Activated naive CD8-positive, alpha-beta T cell treated with anti-CD3 and anti-CD28 coated beads for 36 hours (primary cell): ENCODE measurements at places on chromosomes 5 and 9.

- no peaks in the 10 kb centered on the region for H3K36me3 ChIP-seq
- no peak overlapping the region for H3K27ac ChIP-seq
- no peak overlapping the region for H3K4me3 ChIP-seq
- no peak for DNase-seq
- H3K27me3 ChIP-seq = no peaks in the 10 kb centered on the region
These were observed 805.3 kb downstream of the TLE1 start for GRCh38 chr9:80883826-80884579.

- no peaks in the 10 kb centered on the region for H3K36me3 ChIP-seq
- peaks cover 82% of the 10 kb centered on the region for H3K27me3 ChIP-seq
- H3K27ac ChIP-seq = no peak overlapping the region
- no peak for DNase-seq
- no peak overlapping the region for H3K4me3 ChIP-seq
These were observed 87.0 kb upstream of the CCL21 start for GRCh38 chr9:34796924-34797323.

GRCh38 chr9:132769906-132770769 lies 99.9 kb downstream of the GTF3C4 start:
- H3K27me3 ChIP-seq = no peaks in the 10 kb centered on the region
- H3K27ac ChIP-seq = peak overlapping the region; percentile 98
- peak; percentile 78 for DNase-seq
- peaks cover 22% of the 10 kb centered on the region for H3K36me3 ChIP-seq
- peak overlapping the region; percentile 98 for H3K4me3 ChIP-seq
- peaks cover 18% of the 10 kb centered on the region for H3K4me1 ChIP-seq

DNA sequence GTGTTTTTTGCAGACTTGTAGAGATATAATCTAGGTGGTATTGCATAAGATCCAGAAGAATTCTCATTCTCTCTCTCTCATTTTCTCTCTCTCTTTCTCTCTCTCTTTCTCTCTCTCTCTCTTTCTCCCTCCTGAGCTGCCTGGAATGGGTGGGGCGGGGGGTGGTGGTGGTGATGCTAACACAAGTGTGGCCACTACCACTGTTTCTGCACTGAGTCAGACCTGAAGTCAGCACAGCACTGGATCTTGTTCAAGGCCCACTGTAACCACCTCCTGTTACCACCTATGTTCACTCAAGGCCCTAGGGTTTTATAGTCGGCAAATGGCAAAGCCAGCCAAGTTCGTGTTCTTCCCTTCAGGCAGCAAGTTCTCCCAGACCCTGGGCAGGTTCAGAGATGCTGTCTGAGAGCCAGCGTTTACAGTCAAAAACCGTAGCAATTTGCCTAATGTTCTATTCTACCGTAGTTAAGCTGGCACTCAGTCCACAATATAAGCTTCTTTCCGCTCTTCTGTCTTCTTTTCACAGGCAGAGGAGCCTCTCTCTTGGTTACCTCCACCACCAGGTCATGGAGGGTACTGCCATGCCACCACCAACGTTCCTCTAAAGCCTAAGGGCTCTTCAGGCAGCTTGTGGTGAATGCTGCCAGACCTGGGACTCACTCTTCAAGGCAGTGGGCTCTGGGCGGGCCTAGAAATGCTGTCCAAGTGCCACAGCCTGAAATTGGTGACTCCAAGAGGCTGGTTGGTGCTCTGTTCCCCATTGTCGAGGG lies 235.7 kb upstream of the PRR16 start:
- DNase-seq = no peak
- H3K4me1 ChIP-seq = no peaks in the 10 kb centered on the region
- H3K27me3 ChIP-seq = no peaks in the 10 kb centered on the region

- H3K4me3 ChIP-seq = no peak overlapping the region
- no peaks in the 10 kb centered on the region for H3K27me3 ChIP-seq
- no peak for DNase-seq
- no peaks in the 10 kb centered on the region for H3K4me1 ChIP-seq
- no peak overlapping the region for H3K27ac ChIP-seq
These were observed 190.5 kb upstream of the OR13F1 start for GRCh38 chr9:104313396-104314110.

- H3K27me3 ChIP-seq = no peaks in the 10 kb centered on the region
- H3K4me3 ChIP-seq = no peak overlapping the region
- peaks cover 67% of the 10 kb centered on the region for H3K4me1 ChIP-seq
- peaks cover 37% of the 10 kb centered on the region for H3K36me3 ChIP-seq
These were observed 51.0 kb downstream of the IRF1 start for GRCh38 chr5:132439521-132440089.

- no peak overlapping the region for H3K4me3 ChIP-seq
- no peak overlapping the region for H3K27ac ChIP-seq
- no peak for DNase-seq
- no peaks in the 10 kb centered on the region for H3K36me3 ChIP-seq
These were observed 177.7 kb downstream of the CPLANE1 start for GRCh38 chr5:37071487-37071886.

GRCh38 chr5:142277796-142278195 lies 47.0 kb downstream of the SPRY4 start:
- DNase-seq = no peak
- H3K27ac ChIP-seq = no peak overlapping the region
- no peaks in the 10 kb centered on the region for H3K4me1 ChIP-seq
- H3K27me3 ChIP-seq = no peaks in the 10 kb centered on the region
- no peaks in the 10 kb centered on the region for H3K36me3 ChIP-seq

- no peaks in the 10 kb centered on the region for H3K36me3 ChIP-seq
- H3K4me3 ChIP-seq = no peak overlapping the region
- H3K27me3 ChIP-seq = peaks cover 6% of the 10 kb centered on the region
- no peaks in the 10 kb centered on the region for H3K4me1 ChIP-seq
- H3K27ac ChIP-seq = no peak overlapping the region
- no peak for DNase-seq
These were observed 146.1 kb upstream of the TSLP start for GRCh38 chr5:110925398-110925797.

DNA sequence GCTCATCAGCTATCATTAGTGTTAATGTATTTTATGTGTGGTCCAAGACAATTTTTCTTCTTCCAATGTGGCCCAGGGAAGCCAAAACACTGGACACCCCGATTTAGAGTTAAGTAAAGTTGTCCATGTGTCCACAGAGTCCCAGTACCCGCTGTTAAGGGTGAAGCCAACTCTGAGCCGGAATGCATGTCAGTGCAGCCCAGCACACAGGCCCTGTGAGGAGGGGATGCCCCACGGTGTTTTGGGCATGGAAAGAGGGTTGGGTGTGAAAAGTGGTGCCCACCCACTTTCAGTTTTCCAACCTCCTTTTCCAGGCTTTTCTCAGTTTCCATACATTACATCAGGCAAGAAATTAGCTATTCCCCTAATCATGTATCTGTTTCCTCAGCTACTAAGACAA lies 24.4 kb downstream of the SHC3 start:
- DNase-seq = peak; percentile 29
- H3K4me3 ChIP-seq = peak overlapping the region; percentile 13
- H3K36me3 ChIP-seq = no peaks in the 10 kb centered on the region
- peaks cover 66% of the 10 kb centered on the region for H3K27me3 ChIP-seq
- peaks cover 21% of the 10 kb centered on the region for H3K4me1 ChIP-seq

GRCh38 chr9:95284162-95285080 lies 33.1 kb downstream of the FANCC start:
- H3K4me1 ChIP-seq = peaks cover 5% of the 10 kb centered on the region
- DNase-seq = no peak
- peaks cover 11% of the 10 kb centered on the region for H3K36me3 ChIP-seq
- no peak overlapping the region for H3K27ac ChIP-seq

GRCh38 chr9:135772702-135773493 lies 70.9 kb downstream of the KCNT1 start:
- no peaks in the 10 kb centered on the region for H3K36me3 ChIP-seq
- DNase-seq = no peak
- H3K4me1 ChIP-seq = no peaks in the 10 kb centered on the region
- no peak overlapping the region for H3K27ac ChIP-seq
- H3K4me3 ChIP-seq = no peak overlapping the region

DNA sequence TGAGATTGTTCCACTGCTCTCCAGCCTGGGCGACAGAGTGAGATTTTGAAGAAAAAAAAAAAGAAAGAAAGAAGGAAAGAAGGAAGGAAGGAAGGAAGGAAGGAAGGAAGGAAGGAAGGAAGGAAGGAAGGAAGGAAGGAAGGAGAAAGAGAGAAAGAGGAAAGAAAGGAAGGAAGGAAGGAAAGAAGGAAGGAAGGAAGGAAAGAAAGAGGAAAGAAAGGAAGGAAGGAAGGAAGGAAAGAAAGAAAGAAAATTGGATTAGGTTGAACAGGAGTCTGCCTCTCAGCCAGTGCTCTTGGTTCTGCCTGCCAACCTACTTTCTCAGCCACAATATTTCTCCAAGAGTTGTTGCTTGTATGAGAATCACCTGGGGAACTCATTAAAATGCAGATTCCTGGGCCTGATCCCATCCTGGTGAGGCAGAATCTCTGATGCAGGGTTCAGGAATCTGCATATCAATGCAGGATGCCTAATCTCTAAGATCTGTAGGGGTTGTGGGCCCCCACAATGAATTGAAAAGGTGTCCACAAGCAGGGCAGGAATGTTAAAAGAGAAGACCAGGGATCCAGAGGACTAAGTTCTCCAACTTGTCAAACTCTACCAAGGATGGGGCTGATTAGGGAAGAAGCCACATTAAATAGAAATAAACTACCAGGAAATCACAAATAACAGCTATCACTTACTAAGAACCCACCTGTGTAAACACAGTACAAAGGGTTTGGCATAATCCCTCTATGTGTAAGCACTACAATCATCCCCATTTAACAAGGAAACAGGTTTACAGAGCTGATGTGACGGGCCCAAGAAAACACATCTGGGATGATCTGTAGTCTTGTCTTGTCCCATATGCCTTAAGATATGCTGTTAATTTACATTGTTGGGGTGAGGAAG lies 23.4 kb upstream of the GALNT10 start:
- DNase-seq = no peak
- no peaks in the 10 kb centered on the region for H3K36me3 ChIP-seq
- H3K4me3 ChIP-seq = no peak overlapping the region
- no peaks in the 10 kb centered on the region for H3K4me1 ChIP-seq

DNA sequence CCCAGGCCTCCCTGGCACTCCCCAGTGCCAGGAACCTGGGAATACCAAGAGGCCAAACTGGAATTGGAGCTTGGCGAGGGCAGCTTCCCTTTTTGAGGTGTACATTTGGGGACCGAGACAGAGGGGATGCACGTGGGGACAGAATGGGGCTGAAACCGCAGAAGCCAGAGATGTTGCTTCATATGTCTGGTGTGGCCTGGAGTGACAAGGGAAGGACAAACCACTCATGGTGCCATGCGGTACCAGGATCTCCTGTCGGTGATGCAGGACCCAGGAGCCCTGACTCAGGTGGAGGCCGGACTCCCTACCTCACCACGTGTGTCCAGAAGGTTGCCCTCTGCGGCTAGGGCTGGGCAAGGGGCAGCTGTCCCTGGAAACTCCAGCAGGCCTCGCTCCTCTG lies 4.0 kb upstream of the CSF2 start:
- H3K36me3 ChIP-seq = peaks cover 6% of the 10 kb centered on the region
- H3K4me1 ChIP-seq = peaks cover 45% of the 10 kb centered on the region
- no peak overlapping the region for H3K27ac ChIP-seq
- DNase-seq = no peak

DNA sequence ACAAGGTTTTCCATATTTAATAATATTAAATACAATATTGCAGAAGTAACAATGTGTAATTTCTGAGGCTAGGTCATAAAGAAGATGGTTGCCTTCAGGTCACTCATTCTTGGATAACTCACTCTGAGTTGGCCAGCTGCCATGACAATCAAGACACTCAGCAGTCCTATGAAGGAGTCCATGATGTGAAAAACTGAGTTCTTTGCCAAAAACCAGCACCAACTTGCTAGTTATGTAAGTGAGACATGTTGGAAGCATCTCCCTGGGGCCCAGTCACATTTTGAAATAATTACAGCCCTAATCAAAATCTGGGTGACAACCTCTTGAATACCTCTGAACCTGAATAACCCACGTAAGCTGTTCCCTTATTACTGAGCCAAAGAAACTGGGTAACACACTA lies 453.2 kb downstream of the CDH18 start:
- no peaks in the 10 kb centered on the region for H3K27me3 ChIP-seq
- no peak overlapping the region for H3K4me3 ChIP-seq
- no peak overlapping the region for H3K27ac ChIP-seq
- no peaks in the 10 kb centered on the region for H3K4me1 ChIP-seq
- no peak for DNase-seq

- H3K36me3 ChIP-seq = no peaks in the 10 kb centered on the region
- H3K4me1 ChIP-seq = no peaks in the 10 kb centered on the region
- no peaks in the 10 kb centered on the region for H3K27me3 ChIP-seq
These were observed 1697.1 kb upstream of the NUDT12 start for GRCh38 chr5:105259581-105260217.

DNA sequence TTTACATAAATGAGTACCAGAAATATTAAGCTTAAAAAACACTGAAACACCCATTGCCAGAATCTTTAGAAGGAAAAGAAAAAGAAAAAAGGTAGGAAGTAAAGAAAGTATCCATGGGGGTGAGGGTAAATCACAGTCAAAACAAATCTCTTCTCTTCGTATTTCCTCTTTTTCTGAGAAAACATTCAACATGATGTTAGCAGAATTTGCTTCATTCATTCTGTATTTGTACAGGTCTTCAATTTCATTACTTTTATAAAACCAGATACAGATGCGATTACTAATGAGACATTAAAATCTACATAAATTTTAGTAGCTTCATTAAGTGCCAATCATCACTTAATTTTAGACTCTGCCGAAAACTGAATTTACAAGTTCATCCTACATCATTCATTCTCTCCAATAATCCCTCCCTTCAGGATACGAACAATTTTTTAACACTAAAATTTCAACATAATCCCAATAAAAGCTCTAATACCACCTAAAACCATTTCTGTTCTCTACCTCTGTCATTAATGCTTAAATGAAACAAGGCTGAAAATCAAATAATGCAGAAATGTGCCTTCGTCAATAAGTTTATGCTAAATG lies 7.0 kb downstream of the NR3C1 start:
- DNase-seq = no peak
- peak overlapping the region; percentile 71 for H3K4me3 ChIP-seq
- peak overlapping the region; percentile 57 for H3K27ac ChIP-seq
- H3K36me3 ChIP-seq = peaks cover 38% of the 10 kb centered on the region
- H3K27me3 ChIP-seq = no peaks in the 10 kb centered on the region
- peaks cover 74% of the 10 kb centered on the region for H3K4me1 ChIP-seq

DNA sequence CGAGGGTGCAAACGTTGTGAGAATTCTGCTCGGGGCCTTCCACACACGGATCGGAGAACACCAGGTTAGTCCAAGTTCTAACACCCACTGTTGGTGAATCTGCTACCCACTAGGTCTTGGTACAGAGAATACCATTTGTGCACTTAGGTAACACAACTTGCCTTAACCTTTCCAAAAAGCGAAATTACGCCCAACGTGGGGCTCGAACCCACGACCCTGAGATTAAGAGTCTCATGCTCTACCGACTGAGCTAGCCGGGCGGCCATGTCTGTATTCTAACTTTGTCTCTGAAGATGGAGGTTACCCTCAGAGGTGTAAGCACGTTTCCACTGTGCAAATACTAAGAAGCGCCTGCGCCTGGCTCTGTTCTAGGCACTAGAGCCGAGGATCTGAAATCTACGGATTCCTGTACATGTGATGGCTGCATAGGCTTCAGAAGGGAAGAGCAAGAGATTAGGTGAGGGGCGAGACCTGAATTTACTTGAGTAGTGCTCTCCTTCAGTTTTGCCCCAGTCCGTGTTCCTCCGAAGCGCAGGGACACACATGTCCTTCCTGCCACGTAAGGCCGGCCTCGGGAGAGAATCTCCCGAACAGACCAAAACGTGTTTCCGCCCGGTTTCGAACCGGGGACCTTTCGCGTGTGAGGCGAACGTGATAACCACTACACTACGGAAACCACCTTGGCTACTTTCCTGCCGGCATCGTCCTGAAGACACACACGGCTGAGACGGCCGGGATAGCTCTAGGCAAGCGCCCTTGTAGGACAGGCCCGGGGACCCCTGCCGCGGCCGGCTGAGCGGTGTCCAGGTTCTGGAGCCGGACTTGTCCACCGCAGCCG lies 1.1 kb upstream of the TRIM41 start:
- peak overlapping the region; percentile 100 for H3K4me3 ChIP-seq
- H3K27ac ChIP-seq = peak overlapping the region; percentile 98
- peaks cover 22% of the 10 kb centered on the region for H3K36me3 ChIP-seq
- peak; percentile 92 for DNase-seq
- H3K4me1 ChIP-seq = peaks cover 47% of the 10 kb centered on the region
